ENCODE measurements at places on chromosomes 12 and 14.

DNA sequence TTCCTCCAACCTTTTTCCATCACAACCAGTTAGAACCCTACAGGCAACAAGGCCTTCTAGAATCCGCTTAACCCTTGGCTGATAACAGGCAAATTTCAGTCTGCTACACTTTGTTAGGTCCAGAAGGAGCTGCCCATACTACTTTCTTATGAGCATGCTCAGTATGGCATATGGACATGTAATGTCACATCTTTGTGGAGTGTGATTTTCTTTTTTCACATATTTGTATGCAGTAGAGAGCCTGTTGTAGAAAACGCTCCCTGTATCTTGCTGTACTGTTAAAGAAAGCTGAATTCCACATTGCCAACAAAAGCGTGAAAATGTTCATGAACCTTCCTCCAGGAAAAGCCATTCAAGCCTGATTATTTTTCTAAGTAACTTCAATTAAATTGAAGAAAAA is 196.5 kb downstream of the SLC41A2 start:
- peak; percentile 61 for DNase-seq
- peaks cover 3% of the 10 kb centered on the region for H3K4me1 ChIP-seq
- H3K27ac ChIP-seq = no peak overlapping the region
- H3K36me3 ChIP-seq = peaks cover 8% of the 10 kb centered on the region

DNA sequence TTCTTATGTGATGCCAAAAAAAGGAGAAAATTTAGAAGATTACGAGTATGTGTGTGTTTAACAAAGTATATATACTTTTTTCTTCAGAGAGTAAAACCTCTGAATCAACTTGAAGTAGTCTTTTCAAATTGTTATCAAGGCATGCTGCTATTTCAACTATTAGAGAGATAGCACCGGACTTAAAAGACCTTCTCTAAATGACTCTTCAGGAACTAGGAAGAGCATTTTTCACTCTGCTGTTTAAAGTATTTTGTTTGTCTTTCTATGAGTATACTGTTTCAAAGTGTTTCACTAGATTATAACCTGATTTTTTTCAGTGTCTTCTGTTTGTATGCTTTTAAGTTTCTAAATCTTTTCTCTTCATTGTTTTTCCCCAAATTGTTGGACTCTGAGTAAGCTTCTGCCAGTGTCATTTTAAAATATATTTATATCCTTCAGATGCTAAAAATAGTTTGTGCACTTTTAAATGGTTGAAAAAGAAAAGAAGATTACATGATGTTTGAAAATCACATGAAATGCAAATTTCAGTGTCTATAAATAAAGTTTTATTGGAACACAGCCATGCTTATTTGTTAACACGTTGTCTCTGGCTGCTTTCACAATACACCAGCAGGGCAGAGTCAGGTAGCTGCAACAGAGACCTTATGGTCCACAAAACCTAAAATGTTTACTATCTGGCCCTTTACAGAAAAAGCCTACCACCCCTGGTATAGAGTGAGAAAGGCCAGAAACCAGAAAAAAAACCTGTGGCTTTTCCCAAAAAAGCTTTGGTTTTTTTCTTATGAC is 21.3 kb downstream of the CRADD start:
- H3K27ac ChIP-seq = no peak overlapping the region
- H3K36me3 ChIP-seq = no peaks in the 10 kb centered on the region
- H3K4me1 ChIP-seq = no peaks in the 10 kb centered on the region

DNA sequence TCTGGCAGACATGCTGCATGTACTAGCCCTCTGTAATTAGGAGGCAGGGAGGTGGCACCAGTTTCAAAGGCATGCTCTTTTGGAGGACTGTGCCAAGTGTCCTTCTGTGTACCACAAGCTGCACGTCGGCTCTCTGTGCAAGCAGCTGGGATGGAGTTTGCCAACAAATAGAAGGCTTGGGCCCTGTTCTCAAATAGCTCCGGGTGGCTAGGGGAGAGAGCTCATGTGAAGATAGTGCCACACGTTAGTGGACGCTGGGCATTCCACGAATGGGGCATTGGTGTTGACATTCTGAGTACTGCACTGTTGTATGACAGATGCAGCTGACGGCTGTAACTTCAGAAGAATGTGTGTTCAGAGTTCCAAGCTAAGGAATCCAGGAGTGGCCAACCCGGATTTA is 4.4 kb downstream of the AACS start:
- no peaks in the 10 kb centered on the region for H3K27me3 ChIP-seq
- H3K27ac ChIP-seq = no peak overlapping the region
- no peak overlapping the region for H3K4me3 ChIP-seq

- H3K27me3 ChIP-seq = peaks cover 2% of the 10 kb centered on the region
- H3K27ac ChIP-seq = no peak overlapping the region
- DNase-seq = peak; percentile 67
- no peak overlapping the region for H3K4me3 ChIP-seq
Observed at GRCh38 chr14:36069535-36069900, 107.0 kb downstream of the PTCSC3 start.

DNA sequence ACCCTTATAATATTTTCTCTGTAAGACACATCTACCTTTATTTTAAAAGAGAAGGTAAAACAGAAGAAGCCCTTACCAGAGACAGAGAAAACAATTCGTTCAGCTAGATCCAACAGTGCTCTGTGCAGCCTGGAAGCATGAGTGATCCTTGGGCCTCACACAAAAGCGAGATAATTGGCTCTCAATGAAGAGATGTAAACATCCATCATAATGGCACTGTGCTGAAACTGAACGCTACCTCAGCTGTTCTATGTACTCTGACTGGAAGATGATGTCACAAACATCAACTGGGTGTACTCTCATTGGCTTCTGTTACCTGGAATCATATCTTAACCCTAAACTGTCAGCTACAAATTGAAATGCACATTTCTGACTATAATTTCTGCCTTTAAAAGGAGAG is at the start of gene MGAT4C:
Gene MGAT4C, minus strand, starts transcription at position 229 of the 400 bp plus-strand sequence.
- no peak within 1 kb of the TSS for H3K27ac ChIP-seq
- H3K4me3 ChIP-seq = no peak within 1 kb of the TSS
- no peaks in the 10 kb centered on the region for H3K36me3 ChIP-seq
- H3K27me3 ChIP-seq = no peaks in the 10 kb centered on the region

GRCh38 chr14:36317650-36318049 is 2.8 kb downstream of the MBIP start:
- peaks cover 6% of the 10 kb centered on the region for H3K4me1 ChIP-seq
- no peaks in the 10 kb centered on the region for H3K36me3 ChIP-seq
- DNase-seq = no peak
- no peaks in the 10 kb centered on the region for H3K27me3 ChIP-seq
- no peak overlapping the region for H3K4me3 ChIP-seq
- H3K27ac ChIP-seq = no peak overlapping the region

DNA sequence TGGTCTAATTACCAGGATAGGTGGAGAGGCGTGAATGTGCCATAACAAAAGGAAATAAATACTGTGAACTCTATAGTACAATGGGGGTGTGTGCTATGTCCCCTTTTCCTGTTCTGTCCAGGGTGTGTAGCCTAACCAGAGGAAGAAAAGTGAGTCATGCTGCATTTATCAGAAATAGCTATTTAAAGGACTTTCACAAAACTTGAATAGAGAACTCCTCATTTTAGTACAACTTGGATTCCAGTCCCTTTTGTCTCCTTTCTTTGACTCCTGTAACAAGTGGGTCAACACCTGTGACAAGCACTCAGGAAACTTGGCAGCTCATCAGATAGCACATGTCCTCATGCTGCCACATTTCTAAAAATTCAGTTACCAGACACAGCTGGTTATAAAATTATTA is 123.4 kb downstream of the CCDC91 start:
- H3K4me3 ChIP-seq = no peak overlapping the region
- no peaks in the 10 kb centered on the region for H3K4me1 ChIP-seq
- H3K27me3 ChIP-seq = no peaks in the 10 kb centered on the region
- H3K27ac ChIP-seq = no peak overlapping the region

DNA sequence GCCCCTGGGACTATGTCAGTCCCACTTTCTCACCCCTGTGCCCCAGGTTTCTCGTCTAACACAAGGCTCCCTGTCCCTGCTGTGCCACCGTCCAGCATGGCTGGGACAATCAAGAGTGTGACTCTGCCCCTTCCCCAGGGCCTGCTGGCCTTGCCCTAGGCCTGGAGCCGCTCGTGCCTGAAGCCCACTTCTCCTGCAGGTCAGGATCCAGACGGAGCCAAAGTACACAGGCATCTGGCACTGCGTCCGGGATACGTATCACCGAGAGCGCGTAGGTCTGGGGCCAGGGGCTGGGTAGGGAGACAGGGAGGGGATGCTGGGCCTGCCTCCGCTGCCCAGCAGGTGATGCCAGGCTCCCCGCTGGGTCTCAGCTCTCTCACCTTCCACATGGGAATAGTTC is 2.8 kb downstream of the SLC25A47 start:
- H3K36me3 ChIP-seq = peaks cover 17% of the 10 kb centered on the region
- H3K27ac ChIP-seq = no peak overlapping the region
- H3K27me3 ChIP-seq = no peaks in the 10 kb centered on the region

DNA sequence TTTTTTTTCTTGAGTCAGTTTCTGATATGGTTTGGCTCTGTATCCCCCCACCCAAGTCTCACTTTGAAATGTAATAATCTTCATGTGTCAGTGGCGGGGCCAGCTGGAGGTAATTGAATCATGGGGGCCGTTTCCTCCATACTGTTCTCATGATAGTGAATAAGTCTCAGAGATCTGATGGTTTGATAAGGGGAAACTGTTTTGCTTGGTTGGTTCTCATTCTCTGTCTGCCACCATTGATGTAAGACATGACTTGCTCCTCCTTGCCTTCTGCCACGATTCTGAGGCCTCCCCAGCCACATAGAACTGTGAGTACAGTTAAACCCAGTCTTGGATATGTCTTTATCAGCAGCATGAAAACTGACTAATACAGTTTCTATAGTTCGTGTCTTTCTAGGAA is 42.9 kb downstream of the WNK1 start:
- H3K4me1 ChIP-seq = no peaks in the 10 kb centered on the region
- no peaks in the 10 kb centered on the region for H3K36me3 ChIP-seq
- DNase-seq = no peak
- no peaks in the 10 kb centered on the region for H3K27me3 ChIP-seq

DNA sequence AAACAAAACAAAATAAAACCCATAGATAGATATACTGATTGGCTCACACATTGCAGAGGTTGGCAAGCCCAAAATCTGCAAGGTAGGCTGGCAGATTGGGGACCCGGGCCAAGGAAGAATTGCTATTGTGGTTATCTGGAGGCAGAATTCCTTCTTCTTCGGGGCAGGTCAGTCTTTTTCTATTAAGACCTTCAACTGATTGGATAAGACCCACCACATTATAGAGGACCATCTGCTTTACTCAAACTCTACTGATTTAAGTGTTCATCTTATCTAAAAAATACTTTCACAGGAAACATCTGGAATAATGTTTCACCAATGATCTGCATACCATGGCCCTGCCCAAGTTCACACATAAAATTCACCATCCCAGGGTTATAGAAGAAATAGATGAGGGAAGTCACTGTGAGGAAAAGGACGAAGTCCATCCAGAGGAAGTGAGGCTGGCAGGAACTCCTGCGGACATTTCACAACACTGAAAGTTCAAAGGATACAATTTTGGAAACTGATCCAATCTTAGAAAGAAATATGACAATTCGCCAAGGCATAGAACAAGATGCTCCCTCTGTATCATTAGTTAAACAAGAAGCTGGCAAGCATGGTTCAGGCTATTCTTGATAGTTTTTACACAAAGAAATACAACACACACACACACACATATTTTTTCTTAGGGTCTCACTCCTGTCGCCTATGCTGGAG is 127.6 kb upstream of the MED13L start:
- H3K4me1 ChIP-seq = peaks cover 11% of the 10 kb centered on the region
- DNase-seq = no peak
- no peak overlapping the region for H3K4me3 ChIP-seq
- H3K27me3 ChIP-seq = no peaks in the 10 kb centered on the region
- H3K36me3 ChIP-seq = no peaks in the 10 kb centered on the region

- peaks cover 45% of the 10 kb centered on the region for H3K4me1 ChIP-seq
- H3K36me3 ChIP-seq = peaks cover 26% of the 10 kb centered on the region
- DNase-seq = no peak
- H3K4me3 ChIP-seq = no peak overlapping the region
- no peaks in the 10 kb centered on the region for H3K27me3 ChIP-seq
- peak overlapping the region; percentile 2 for H3K27ac ChIP-seq
Observed at GRCh38 chr14:90544971-90545370, 148.1 kb downstream of the CALM1 start.

GRCh38 chr12:92362785-92363184 is 217.1 kb upstream of the BTG1 start:
- H3K27me3 ChIP-seq = no peaks in the 10 kb centered on the region
- no peak overlapping the region for H3K4me3 ChIP-seq
- no peak for DNase-seq

DNA sequence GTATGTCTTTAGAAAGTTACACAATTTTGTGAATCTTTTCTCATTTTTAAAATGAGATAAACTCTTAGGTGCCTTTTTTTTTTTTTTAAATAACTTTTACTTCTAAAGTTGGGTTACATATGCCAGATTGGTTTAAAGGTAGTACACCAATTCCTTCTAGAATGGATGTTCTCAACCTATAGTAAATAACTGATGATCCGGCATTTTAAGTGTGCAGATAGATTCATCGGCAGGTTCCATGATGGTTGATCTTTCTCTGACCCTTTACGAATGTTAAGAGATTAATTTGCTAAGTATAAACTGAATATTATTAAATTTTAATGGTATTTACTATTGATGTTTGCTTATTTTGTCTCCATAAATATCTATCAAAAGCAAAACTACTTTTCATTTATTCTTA is 8.3 kb downstream of the AP5M1 start:
- H3K36me3 ChIP-seq = peaks cover 11% of the 10 kb centered on the region
- H3K27me3 ChIP-seq = no peaks in the 10 kb centered on the region
- no peak overlapping the region for H3K4me3 ChIP-seq
- H3K27ac ChIP-seq = no peak overlapping the region
- no peaks in the 10 kb centered on the region for H3K4me1 ChIP-seq
- no peak for DNase-seq

DNA sequence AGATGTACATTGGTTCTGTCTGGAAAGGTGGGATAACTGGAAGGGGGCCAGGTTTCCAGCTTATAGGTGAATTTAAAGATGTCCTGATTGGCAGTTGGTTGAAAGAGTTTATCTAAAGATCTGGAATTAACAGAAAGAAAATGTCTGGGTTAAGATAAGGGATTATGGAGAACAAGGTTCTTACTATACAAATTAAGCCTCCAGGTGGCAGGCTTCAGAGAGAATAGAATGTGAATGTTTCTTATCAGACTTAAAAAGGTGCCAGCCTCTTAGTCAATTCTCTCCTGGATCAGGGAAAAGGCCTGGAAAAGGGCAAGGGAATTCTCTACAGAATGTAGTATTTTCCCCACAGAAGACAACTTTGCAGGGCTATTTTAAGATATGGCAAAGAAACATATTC is 53.1 kb downstream of the CNTN1 start:
- no peaks in the 10 kb centered on the region for H3K4me1 ChIP-seq
- no peak overlapping the region for H3K27ac ChIP-seq
- no peaks in the 10 kb centered on the region for H3K36me3 ChIP-seq
- no peaks in the 10 kb centered on the region for H3K27me3 ChIP-seq
- no peak overlapping the region for H3K4me3 ChIP-seq
- DNase-seq = no peak

GRCh38 chr12:105418229-105418628 is 87.7 kb downstream of the C12orf75 start:
- no peak overlapping the region for H3K4me3 ChIP-seq
- H3K27ac ChIP-seq = no peak overlapping the region
- no peak for DNase-seq
- no peaks in the 10 kb centered on the region for H3K36me3 ChIP-seq
- no peaks in the 10 kb centered on the region for H3K27me3 ChIP-seq
- no peaks in the 10 kb centered on the region for H3K4me1 ChIP-seq
